ENCODE measurements at places on chromosomes 7 and 10. TPM values are rescaled to one million over a fixed set of nuclear protein-coding genes. Genes with fewer than 3 reads are reported as not detected.

Gene CRHR2
- polyA plus RNA-seq, result 0.06 TPM

Gene GIMAP7
- 13.2 TPM for polyA plus RNA-seq

Gene ENTPD1
- 26.9 TPM for polyA plus RNA-seq

Gene AEBP1
- polyA plus RNA-seq, result 80.5 TPM

Gene CC2D2B
- 2.1 TPM for polyA plus RNA-seq

Gene GIMAP6
- polyA plus RNA-seq, result 16.9 TPM

Gene BAMBI
- 45.0 TPM for polyA plus RNA-seq
